MCF 10A (cell line): ENCODE measurements at places on chromosomes 7 and 10. TPM values are rescaled to one million over a fixed set of nuclear protein-coding genes. Genes with fewer than 3 reads are reported as not detected.

RALA gene
- 34.1 and 42.7 TPM in 2 replicates for total RNA-seq

SPDYE5 gene
- 0.12 and 0.16 TPM in 2 replicates for total RNA-seq

RPA3 gene
- 35.7 and 44.2 TPM in 2 replicates for total RNA-seq

LRRC17 gene
- total RNA-seq: 0.21 and 0.83 TPM in 2 replicates

GJD4 gene
- not detected in 2 replicates for total RNA-seq

VSTM4 gene
- not detected in 2 replicates for total RNA-seq

TMEM273 gene
- not detected in 2 replicates for total RNA-seq

GSTO2 gene
- total RNA-seq: 33.8 and 40.9 TPM in 2 replicates
